ENCODE measurements at places on chromosomes 13 and 19.

DNA sequence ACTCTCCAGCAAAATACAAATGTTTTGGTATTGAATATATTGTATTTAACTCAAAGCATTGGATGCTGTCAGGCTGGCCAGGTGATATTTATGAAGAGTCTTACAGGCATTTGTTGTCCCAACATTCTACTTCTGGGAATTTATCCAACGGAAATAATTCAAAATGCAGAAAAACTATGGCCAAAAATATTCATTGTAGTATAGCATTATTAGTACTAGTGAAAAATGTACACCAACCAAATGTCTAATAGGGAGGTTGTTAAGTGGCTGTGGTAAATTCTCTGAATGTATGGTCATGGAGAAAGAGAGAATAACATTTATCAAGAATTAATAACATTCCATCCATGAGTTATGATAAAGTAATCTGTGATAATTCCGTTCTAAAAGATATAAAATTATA is 38.6 kb upstream of the GAS6 start:
- DNase-seq, result no peak

DNA sequence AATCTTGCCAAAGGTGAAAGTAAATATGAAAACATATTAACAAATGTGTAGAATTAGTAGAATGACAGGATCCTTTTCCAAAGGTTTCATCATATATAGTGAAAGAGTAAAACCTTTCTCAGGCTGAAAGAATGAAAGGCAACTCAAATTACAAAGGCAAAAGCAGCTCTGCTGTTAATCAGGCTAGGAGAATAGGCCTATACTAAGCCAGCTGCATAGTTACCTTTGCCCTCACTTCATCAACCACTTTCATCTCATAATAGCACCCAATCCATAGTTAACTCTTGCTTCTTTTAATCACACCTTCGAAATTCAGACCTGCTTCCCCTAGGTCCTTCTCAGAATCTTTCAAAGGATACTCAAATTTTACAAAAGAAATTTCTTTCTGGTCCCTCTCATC is 1167.6 kb upstream of the ATXN8OS start:
- DNase-seq, result no peak

DNA sequence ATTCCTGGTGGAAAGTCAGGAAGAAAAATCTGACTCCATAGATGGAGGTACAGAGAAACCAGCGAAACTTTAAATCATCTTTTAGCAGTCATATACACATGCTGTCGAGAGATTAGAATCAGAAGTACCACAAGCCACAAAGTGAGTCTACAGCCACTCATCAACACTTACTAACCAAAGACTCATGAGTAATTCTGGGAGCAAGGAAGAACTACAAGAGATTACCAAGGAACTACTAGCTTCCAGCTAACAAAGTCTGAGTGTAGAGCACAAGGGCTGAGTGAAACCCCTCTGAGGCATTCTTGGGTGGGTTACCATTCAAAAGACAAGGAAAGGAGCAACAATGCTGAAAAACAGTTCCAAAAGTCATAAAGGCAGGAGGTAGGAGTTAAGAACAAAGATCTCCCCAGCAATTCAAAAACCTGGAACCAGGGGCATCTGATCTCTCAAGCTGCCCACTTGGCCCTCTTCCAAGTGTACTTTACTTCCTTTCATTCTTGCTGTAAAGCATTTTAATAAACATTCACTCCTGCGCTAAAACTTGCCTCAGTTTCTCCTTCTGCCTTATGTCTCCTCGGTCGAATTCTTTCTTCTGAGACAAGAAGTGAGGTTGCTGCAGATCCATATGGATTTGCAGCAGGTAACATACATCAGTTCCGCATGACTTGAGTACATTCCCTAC is 13.0 kb downstream of the RBM26 start:
- DNase-seq, result no peak

DNA sequence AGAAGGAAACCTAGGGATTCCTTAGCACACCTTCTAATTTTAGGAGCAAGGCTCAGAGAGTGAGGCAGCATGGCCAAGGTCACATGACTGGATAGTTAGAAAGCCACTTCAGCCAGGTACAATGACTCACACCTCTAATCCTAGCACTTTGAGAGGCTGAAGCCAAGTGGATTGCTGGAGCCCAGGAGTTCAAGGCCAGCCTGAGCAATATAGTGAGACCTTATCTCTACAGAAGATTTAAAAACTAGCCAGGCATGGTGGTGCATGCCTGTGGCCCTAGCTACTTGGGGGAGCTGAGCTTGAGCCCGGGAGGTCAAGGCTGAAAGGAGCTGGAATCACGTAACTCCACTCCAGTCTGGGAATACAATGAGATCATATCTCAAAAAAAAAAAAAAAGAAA is 69.2 kb downstream of the TEX26 start:
- no peak for DNase-seq

DNA sequence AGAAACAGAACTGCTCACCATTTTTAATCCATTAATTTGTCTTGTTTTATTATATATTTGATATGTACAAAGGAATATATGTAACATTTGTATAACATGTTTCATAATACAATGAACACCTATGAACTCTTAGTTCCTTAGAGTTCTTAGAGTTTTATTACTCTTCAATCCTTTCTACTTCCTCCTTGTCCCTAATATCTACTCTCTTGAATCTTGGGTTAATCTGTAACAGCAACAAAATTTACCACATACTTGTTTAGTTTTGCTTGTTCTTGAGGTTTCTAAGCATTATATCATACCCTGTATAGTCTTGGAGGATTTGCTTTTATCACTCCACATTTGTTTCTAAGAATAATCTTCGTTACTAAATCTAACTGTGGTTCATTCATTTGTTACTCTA is 151.4 kb downstream of the PDS5B start:
- no peak for DNase-seq

- DNase-seq, result no peak
Observed at GRCh38 chr13:20441879-20442278, 83.8 kb downstream of the CRYL1 start.

DNA sequence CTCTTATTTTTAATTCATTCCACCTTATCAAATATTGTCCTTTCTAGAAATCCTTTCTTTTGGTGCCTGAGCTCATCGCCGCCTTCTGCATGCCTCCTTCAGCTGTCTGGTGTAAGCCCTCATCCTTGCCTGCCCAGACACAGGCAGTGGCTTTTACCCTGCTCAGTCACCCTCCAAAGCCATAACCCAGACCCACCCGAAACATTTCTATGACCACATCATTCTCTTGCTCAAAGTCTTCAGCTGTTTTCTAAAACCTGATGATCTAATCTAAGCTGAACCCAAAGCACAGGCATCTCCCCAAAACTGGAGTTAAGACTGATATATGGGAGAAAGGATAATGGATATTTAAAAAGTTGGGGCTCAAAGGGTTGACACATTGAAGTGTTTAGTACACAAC is 753.7 kb upstream of the SGCG start:
- no peak for DNase-seq

DNA sequence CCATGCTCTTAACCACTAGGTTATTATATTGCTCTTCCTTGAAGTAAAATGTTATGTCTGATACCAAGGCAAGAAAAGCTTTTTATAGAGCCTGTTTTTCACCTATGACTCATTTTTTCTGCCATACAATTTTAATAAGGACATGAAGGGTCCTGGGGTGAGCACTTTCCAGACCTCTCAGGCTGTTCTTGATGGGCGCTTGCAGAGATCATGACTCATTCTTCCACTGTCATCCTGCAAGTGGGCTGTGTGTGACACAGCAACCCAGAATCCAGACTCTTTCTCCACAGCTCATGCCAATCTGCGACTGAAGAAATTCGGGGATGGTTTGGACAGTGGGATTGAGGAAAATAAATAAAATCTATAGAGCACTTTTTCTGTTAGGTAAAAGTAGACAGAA is 506.7 kb upstream of the NBEA start:
- DNase-seq, result no peak

GRCh38 chr19:12574036-12574435 is 22.8 kb upstream of the ZNF564 start:
- no peak for DNase-seq

- DNase-seq, result no peak
Observed at GRCh38 chr19:55437410-55437809, 5.7 kb downstream of the SHISA7 start.

DNA sequence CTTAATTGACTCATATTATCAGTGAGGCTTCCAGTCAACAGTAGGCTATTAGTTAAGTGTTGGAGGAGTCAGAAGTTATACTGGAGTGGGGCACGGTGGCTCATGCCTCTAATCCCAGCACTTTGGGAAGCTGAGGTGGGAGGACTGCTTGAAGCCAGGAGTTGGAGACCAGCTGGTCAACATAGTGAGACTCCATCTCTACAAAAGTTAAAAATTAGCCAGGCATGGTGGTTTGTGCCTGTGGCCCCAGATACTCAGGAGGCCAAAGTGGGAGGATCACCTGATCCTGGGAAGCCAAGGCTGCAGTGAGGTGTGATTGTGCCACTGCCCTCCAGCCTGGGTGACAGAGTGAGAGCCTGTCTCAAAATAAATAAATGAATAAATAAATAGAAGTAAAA is 53.2 kb downstream of the COMP start:
- DNase-seq, result no peak

- DNase-seq, result no peak
Observed at GRCh38 chr19:2252055-2252796, 3.1 kb downstream of the AMH start.

DNA sequence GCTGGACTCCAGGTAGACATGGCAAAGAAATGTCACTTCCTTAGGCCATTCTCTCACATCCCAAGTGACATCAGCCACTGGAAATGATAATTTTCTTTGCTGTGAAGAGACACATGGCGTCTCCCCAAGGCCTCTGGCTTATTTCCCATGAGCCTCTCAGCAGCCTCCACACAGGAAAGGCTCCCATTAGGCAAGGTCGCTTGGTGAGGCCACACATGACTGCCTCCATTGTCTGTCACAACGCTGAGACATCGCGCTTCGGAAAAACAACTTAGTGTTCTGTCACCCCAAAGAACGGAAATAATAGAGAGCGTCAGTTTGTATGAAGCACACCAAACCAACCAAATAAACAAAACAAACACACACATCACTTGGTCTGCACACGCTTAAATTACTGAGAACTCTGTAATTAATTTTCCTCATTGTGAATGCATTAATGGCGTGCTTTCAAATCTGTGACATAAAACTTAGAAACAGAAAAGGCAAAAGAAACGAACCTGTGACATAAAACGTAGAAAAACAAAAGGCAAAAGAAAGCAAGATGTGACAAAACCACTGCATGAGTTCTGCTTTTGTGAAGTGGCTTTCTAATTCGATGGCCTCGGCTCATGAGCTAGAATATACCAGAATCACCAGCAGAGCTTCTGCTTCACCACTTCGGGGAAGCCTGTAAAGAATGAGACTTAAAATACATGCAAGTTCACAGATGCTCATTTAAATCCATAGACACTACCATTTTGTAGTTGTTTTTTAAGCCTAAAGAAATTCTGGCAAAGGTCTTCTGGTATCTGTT is 404.2 kb upstream of the SGCG start:
- no peak for DNase-seq

DNA sequence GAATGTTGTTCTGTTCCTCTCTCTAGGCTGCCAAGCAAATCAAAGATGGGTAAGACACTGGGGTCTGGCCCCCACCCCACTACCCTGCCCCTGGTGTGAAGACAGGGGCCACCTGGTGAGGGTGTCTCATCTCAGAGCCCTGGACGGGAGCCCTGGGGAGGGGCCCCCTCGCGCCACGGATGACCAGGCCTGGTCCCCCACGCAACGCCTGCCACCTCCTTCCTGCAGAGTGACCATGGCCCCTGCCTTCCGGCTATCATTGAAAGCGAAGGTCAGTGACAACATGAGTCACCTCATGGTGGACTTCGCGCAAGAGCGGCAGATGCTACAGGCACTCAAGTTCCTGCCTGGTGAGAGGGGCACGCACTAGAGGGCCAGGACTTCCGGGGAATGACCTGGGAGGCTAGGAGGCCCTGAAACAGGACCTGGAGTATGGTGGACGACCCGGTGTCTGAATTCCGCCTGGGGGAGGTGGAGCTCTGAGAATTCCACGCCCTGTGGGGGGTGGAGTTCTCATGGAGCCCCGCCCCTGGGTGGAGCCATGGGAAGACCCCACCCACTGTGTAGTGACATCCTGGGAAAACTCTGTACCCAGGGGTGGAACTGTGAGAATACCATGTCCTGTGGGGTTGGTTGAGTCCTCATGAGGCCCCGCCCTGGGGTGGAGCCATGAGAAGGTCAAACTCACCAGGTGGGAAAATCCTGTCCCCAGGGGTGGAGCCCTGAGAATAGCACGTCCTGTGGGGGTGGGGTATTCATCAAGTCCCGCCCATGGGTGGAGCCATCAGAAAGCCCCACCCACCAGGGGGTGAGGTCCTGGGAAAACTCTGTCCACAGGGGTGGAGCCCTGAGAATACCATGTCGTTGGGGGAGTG is 6.1 kb downstream of the FSD1 start:
- DNase-seq, result no peak

DNA sequence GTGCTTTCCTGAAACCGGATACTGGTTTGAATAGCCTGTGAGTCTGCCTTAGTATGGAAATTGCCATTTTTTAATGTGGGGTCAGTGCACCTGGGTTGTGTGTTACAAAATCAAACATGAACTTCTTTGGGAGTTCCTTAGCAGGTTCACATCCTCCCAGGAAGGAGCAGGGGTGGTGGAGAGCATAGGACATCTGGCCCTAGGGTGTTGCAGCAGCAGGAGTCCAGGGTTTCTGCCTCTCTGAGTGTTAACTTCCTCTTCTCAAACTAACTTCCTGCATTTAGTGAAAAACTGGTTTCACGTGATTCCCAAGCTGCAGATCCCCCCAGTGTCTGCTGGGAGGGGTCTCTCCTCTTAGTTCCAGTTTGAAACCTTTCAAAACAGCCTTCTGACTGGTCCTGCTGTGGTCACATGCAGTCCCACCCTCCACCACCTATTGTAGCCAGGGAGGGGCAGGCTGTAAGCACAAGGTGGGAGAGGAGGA is 7.2 kb downstream of the RNASEH2B start:
- no peak for DNase-seq

- no peak for DNase-seq
Observed at GRCh38 chr13:114104655-114105520, 27.5 kb downstream of the RASA3 start.

All from AG09319 (cell line).